Chondrocyte (in vitro differentiated cells): ENCODE measurements at places on chromosomes 6 and 20. TPM values are rescaled to one million over a fixed set of nuclear protein-coding genes. Genes with fewer than 3 reads are reported as not detected.

The OPRM1 gene
- total RNA-seq = not detected in 3 replicates

The TCP11 gene
- total RNA-seq = not detected in 3 replicates

The MMP24 gene
- 1.1 to 2.6 TPM (median 2.4 TPM) in 3 replicates for total RNA-seq

- DNase-seq = no peak
Observed at GRCh38 chr6:113530769-113531168, 326.4 kb upstream of the MARCKS start.
